Pericardium fibroblast (primary cell): ENCODE measurements at places on chromosomes 6 and 20. TPM values are rescaled to one million over a fixed set of nuclear protein-coding genes. Genes with fewer than 3 reads are reported as not detected.

AIF1 gene
- total RNA-seq, result 1.4 TPM in 1 of 2 replicates, not detected in the other

EPPIN gene
- not detected in 2 replicates for total RNA-seq

LINC00237 gene
- total RNA-seq, result not detected in 2 replicates

SLC26A8 gene
- not detected in 2 replicates for total RNA-seq

RBM24 gene
- 1.4 and 3.0 TPM in 2 replicates for total RNA-seq

CD93 gene
- 0.35 and 4.9 TPM in 2 replicates for total RNA-seq

DCDC2 gene
- total RNA-seq, result not detected in 2 replicates

WFDC10B gene
- not detected in 2 replicates for total RNA-seq

PTPRA gene
- total RNA-seq, result 32.8 and 37.6 TPM in 2 replicates

ENPP1 gene
- 1.4 and 5.5 TPM in 2 replicates for total RNA-seq

ADGB gene
- total RNA-seq, result not detected in 2 replicates

AKAP12 gene
- 40.8 and 103 TPM in 2 replicates for total RNA-seq

SNHG17 gene
- total RNA-seq, result 22.9 and 42.4 TPM in 2 replicates

MUC21 gene
- not detected in 2 replicates for total RNA-seq

ZNF292 gene
- total RNA-seq, result 12.5 and 14.0 TPM in 2 replicates

C6orf58 gene
- 0.35 TPM in 1 of 2 replicates, not detected in the other for total RNA-seq

SLC22A7 gene
- not detected in 2 replicates for total RNA-seq

FOXP4 gene
- total RNA-seq, result 2.6 and 5.5 TPM in 2 replicates

CLPSL2 gene
- total RNA-seq, result not detected in 2 replicates

CST5 gene
- total RNA-seq, result not detected in 2 replicates

SCUBE3 gene
- total RNA-seq, result 3.7 and 4.2 TPM in 2 replicates

ARMC2 gene
- total RNA-seq, result 0.94 and 1.1 TPM in 2 replicates

GSTA2 gene
- not detected in 2 replicates for total RNA-seq

NNAT gene
- total RNA-seq, result 0.47 and 2.6 TPM in 2 replicates

NHSL1 gene
- 16.5 and 19.7 TPM in 2 replicates for total RNA-seq

GSTA3 gene
- not detected in 2 replicates for total RNA-seq

TAAR9 gene
- total RNA-seq, result not detected in 2 replicates

VEGFA gene
- total RNA-seq, result 134 and 143 TPM in 2 replicates

POU3F2 gene
- total RNA-seq, result not detected in 2 replicates

TFAP2C gene
- not detected in 2 replicates for total RNA-seq

PSORS1C1 gene
- total RNA-seq, result 0.82 and 16.1 TPM in 2 replicates

UBR2 gene
- total RNA-seq, result 13.7 and 14.6 TPM in 2 replicates

NKAPL gene
- 2.3 and 3.7 TPM in 2 replicates for total RNA-seq

SLC17A3 gene
- total RNA-seq, result not detected in 2 replicates
